SJSA1 (cell line): ENCODE measurements at places on chromosomes 1 and 21.

DNA sequence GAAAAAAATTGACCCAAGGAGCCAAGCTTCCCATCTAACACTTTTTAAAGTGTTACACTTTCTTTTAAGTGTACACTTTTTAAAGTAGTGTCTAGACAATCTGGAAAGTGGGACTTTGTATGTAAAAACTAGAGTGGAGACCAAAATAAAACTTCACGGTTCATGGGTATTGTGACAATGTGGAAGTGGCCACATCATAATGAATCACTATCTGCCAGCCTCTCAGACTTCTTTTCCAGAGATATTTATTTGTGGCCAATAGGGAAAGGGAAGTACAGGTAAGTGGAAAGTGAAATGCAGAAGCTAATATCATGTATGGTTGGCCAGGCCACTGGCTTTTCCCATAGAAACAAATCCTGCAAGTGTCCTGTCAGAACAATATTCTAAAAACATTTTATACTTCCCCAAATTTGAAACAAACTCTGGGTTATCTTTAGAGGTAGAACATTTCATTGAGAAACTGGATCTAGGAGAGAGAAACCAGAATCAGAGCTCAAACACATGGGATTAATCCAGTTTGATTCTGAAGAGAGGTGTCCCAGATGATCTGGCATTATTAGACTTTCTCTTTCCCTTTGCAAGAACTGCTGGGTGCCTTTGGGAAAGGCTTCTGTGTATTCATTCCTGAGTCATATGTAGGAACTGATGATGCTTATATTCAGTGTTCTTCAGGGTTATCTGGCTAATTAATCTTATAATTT, 2.0 kb downstream of the TNFSF18 start:
- DNase-seq = no peak

GRCh38 chr1:81179242-81179641, 621.5 kb upstream of the ADGRL2 start:
- peak; percentile 88 for DNase-seq

- no peak for DNase-seq
Measured at GRCh38 chr1:175808999-175809398, 65.6 kb upstream of the TNR start.

DNA sequence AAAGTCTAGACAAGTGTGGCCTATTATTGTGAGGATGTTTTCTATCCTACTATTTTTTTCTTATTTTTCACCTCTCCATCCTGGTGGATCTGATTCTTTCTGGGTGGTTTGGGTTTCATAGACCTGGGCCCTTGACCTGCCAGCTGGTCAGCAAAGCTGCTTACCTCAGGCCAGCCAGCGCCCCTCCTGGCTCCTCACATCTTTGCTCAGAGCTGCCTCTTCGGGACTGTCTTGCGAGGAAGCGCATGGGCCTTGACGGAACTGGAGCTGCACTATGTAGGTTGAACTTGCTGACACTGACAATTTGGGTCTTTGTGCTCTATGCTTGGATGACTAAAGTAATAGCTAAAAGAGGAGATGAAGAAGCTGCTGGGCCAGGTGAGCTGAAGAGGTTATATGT, 138.5 kb upstream of the SYT6 start:
- no peak for DNase-seq

DNA sequence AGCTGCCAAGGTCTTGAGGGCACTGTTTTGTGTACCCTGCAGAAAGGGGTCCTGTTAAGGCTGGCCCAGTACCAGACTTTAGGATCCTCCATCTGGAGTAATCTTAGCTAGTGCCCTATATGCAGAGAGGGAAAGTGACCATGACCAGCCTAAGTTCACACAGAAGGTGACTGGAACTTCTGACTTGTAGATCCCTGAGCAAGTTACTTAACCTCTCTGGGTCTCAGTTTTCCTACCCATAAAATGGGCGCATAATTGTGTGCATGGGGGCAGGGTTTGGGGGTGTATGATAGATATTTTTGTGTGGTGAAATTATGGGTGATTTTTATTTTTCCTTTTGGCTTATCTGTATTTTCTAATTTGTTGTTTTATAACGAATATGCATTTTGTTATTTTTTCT, 3.3 kb upstream of the SHISAL2A start:
- DNase-seq = no peak

DNA sequence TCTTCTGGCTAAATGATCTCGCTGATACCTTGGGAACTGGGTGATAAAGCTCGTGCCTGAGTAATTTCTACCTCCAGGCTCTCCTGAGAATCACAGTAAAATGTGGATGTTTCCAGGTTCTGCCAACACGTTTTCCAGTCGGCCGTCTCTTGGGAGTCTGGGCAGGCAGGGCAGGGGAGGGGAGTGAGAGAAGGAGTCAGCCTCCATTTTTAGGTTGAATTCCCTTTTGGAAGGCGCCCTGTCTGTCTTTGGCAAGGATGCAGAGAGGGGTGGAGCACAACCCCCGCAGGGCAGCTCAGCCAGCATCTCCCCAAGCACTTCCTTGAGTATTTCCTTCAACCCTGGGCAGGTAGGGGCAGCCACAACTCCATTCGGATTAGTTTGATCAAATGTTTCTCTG, 15.5 kb upstream of the ACTRT2 start:
- DNase-seq = no peak

- DNase-seq = peak; percentile 20
Measured at GRCh38 chr1:216183007-216183406, 240.2 kb downstream of the USH2A start.
